ENCODE measurements at places on chromosomes 3 and 15.

DNA sequence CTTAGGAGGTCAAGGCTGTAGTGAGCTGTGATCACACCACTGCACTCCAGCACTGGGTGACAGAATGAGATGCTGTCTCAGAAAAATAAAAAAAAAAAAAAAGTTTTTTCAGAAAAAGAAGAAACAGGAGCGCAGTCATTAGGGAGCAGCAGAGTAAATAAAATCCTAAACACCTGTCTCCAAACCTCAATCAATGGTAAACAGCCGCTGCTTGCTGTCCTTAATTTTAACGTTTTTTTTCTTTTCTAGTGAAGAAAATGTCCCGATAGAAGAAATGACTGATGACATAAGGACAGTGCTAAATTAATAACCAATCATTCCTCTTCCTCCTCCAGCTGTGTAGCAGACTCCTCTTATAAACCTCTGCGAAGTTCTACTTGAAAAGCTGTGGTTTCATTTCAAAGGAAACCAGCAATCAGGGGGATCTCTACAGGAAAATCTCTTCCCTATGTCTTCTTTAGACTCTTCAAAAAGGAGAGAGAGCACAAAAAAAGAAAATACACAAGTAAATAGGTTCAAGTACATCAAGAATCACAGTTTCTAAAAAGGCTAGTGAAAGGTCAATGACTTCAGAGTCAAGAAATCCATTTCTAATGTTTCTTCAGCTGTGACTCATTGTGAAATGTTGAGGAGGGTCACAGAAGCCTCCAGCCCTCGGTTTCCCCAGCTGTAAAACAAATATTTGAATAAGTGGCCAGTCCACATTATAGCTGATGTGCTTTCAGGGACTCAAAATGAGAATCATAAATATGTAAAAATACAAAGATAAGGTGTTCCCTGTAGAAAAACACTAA is 127.6 kb downstream of the TMCO5A start:
- no peak for DNase-seq

DNA sequence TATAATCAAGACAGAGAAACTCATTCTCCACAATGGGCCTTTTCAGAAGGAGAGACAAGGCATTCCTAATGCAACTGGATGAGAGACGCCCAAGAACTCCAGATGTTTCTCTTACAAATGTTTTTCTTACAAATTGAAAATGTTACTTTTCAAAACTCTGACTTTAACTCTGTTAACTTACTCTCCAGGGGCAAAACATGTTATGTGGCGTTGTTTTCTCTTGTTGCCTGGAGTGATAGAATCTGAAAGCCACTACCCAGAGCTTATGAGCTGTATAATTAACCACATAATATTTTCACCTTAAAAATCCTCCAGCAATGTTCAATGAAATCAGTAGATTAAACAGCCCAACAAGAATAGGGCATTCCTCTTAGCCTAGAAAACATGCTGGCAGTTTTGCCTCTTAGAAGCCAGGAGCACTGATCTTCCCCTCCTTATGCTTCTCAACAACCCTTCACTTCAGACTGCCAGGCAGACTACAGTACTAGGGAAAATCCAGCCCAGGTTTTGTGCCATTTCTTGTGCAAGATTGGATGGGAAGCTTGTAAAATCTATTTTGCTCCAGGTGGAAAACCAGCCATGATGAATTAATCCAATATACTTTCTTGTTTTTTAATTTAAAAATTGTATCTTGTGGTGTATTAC is 186.7 kb upstream of the GADL1 start:
- DNase-seq, result no peak

DNA sequence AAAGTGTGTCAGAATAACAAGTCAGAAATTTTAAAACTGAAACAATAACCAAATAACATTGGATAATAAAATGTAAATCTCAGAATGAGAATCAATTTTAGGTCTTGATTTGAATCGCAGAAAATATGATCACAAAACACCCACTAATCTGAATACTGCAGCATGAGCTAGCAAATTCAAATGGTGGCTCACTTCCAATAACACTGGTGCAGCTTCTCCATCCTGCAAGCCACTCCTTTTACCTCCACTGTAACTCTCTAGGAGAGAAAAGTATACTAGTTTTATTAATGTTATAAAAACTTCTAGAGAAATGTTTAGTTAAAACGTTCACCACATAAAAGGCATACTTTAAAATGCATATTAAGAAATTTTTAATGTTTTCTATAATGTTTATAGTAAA is 30.4 kb downstream of the UBE3A start:
- DNase-seq, result no peak

GRCh38 chr3:67649681-67650080 is 4.7 kb downstream of the SUCLG2 start:
- DNase-seq, result no peak

DNA sequence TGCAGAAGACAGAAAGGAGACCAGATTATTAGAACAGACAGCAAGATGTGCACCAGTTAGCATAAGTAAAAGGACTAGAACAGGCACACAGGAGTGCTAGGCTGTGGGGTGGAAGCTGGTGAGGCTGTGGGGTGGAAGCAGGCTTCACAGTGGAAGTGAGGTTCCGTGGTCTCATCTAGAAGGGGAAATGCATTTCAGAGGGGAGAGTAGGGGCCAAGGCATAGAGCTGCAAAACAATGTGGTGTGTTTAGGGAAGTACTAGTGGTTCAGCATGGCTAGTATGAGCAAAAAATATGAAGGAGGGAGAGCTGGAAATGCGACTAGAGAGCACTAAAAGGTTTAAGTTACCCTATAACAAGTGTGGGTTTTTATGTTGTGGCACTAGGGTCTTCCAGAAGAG is 6.5 kb downstream of the POPDC2 start:
- DNase-seq, result no peak

DNA sequence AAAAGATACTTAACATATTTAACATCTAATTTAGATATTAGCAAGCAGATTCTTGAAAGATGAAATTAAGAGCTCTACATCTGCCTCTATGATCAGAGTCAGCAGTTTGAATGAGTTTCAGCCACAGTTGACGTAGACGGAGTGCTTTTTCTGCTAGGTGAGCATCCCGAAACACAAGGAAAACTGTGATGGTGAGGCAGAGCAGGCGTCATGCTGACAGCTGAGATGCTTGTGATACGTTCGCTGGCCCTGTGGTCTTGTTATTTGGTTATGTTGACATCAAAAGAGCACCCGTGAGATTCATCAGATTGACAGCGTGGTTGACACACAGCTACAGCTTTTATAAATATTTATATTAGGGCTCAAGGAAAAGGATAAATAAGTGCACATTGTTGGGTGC is 19.6 kb upstream of the GOLGA8B start:
- no peak for DNase-seq

GRCh38 chr15:49452595-49452994 is 29.6 kb downstream of the FGF7 start:
- no peak for DNase-seq

DNA sequence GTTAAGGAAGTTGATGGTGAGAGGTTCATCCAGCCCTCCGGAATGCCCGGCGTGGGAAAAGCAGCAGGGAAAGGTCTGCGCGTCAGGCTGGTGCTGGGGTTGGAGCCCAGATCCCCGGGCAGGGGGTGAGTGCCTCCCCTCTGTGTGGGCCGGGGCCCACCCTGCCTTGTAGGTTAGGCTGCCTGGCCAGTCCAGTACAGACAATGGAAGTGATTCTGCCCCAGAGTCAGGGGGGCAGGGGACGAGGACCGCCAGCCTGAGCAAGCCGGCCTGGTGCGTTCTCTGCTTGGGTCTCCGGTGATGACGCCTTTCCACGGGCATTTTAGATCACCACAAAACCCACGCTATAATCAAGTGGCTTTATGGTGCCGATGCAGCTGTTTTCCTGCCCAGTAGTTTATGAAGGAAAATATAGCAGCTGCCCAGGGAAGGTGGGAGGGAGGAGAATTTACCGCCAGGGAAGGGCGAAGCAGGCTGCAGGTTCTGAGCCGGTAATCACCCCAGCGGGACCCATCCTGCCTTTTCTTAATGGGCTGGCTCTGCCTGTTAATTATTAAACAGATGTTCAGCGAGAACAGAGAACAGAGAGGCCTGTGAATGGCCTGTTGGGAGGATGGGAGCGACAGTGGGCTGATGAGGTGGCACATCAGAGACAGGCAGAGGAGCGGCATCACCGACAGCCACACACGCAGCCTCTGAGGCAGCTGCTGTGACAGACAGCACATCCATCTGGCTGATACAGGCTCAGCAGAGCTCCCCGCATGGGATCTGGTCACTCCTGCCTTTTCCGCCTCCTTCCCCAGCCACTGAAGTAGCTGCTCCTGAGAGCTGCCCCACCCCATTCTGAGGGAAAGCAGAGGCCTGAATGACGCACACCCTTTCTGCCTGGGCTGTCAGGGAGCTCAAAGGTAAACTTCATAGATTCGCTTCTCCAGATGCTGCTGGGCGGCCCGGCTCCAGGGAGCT is 35.2 kb downstream of the BDH1 start:
- no peak for DNase-seq

GRCh38 chr3:15630646-15631350 is 29.3 kb downstream of the BTD start:
- DNase-seq, result no peak

GRCh38 chr15:30830961-30831360 is 72.8 kb upstream of the FAN1 start:
- DNase-seq, result no peak

GRCh38 chr3:126656371-126657134 is 1.6 kb upstream of the TXNRD3 start:
- no peak for DNase-seq

DNA sequence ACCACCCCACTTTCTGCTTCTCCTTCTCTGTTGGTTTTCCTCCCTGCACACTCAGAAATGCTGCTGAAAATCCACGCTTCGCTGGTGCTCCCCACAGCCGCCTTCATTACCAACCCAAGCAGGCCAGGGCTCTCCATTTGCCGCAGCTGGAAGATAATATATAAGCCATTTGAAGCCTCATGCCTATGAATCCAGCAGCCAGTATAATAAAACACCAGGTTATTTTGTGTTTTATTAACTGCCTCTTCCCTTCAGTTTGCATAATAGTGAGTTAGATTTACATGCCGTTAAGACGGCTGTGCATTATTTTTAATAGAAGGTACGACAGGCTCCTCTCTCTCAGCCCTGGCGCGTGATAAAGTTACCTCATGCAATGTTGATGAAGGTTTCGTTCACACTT is 86.6 kb downstream of the TOP2B start:
- no peak for DNase-seq

DNA sequence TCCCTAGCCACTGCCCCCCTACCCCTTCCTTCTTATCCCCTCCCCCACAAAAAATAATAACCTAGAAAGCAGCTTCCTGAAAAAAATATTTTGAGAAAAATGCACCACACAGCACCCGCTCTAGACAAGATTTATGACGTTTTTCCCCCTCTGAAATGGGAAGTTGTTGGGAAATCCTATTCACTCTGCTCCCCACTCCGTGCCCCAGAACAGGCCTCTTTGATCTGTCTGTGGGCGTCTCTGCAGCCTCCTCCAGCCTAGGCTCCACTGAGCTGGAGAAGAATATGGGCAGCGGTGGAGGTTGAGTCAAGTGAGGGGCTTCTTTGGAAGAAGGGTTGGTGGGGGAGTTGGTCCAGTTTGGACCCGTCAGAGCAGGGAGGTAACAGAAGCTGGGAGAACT is 28.5 kb upstream of the POLG start:
- DNase-seq, result no peak

- DNase-seq, result no peak
Observed at GRCh38 chr3:163573324-163573723, 1505.0 kb downstream of the SI start.
